ENCODE measurements at places on chromosomes 2 and 18.

DNA sequence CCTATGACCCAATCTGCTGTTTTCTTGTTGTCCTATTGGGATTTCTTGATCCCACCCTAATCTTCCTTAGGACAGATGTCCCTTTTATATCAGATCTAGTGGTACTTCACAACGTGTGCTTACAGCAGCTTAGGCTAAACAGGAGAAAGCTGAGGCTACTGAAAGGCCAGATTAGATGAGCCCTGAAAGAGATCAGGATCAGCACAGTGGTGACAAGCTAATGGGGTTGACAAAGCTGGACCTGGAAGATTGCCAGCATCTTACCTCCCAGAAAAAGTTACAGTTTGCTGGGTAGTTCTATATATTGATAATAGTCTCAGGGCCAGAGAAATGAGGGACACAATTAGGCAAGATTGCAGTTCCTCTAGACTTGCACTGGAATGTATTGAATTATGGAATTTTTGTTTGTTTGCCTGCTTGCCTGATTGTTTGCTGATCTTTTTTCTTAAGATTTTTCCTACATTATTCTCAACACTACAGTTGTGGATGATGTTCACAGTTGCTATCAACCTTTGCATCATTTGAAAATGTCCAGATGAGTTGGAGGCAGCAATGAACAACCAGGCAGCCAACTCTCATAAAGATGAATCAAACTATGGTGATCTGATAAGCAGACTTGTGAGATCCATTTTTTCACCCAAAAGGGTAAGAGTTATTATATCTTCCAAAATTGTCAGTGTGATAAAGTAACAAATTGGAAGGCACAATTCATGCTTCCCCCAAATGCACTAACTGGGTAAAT is 49.1 kb upstream of the PIK3C3 start:
- DNase-seq: no peak

- peak; percentile 47 for DNase-seq
Observed at GRCh38 chr2:5520463-5520972, 171.7 kb upstream of the SOX11 start.

GRCh38 chr2:165544897-165545296 is 75.4 kb downstream of the CSRNP3 start:
- no peak for DNase-seq

DNA sequence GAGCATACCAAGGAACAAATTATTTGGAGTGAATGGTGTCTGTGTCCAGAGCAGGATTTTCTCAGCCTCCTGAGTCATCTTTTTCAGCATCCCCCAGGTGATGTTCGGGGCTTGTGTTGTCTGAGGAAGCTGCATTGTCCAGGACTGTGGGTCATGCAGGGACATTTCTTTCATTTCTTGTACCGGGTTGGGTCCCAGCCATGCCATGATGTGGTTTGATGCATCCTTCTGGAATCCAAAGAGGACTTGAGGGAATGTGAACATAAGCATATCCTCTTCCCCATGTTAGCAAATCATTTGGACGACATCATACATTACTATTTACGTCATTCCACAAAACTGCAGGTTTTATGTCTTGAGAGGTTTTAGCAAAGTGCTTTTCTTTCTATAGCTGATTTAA is 797.8 kb downstream of the CCDC85A start:
- no peak for DNase-seq

DNA sequence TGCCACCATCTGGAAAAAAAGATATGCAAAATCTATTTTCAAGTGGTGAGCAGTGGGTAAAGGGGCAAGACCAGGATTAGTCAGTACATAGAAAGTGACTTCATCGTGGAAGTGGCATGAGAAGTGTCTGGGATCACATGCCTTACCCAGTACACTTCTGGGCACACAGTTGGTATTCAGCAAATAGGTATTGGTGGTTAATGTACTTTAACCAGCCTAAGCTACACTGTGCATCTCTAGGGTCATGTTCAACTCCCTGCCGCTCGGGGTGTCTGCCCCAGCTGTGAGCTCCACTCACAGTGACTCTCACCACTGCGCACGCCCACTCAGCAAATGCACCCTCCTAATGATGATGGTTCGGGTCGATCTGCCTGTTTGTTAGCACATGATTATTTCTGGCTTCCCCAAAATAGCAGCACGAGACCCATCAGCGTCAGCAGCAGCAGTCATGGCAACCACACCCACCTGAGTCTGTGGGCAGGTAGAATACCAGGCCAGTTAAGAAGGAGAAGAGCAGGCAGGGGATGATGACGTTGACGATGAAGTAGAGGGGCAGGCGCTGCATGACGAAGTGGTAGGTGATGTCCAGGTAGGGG is 11.1 kb downstream of the CHRNA1 start:
- no peak for DNase-seq

- no peak for DNase-seq
Observed at GRCh38 chr2:192398236-192398635, 203.5 kb upstream of the TMEFF2 start.

GRCh38 chr2:20483194-20483895 is 36.5 kb downstream of the RHOB start:
- DNase-seq: no peak

DNA sequence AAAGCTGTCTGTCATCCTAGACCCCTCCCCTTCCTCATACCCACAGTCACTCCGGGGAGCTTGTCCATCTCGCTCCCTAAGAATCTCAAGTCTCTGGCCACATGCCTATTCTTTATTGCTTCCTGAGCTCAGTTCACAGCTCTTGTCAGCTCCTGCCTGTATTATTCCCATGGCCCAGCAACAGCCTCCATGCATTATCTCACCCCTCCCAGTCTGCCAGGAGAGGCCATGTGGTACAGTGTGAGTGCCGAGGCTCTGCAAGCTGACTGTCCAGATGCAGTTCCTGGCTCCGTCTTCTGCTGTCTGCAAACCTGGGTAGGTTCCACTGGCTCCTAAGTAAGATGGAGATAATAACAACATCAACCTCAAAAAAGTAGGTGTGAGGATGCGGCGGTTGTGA is 79.7 kb downstream of the MRPS9 start:
- peak; percentile 27 for DNase-seq

- DNase-seq: no peak
Observed at GRCh38 chr2:150150144-150150543, 337.3 kb downstream of the RND3 start.

GRCh38 chr2:216392945-216393840 is 19.1 kb upstream of the SMARCAL1 start:
- no peak for DNase-seq

- DNase-seq: no peak
Observed at GRCh38 chr18:77679869-77680268, 430.2 kb downstream of the GALR1 start.

GRCh38 chr2:100437751-100438150 is 20.3 kb upstream of the CHST10 start:
- no peak for DNase-seq

DNA sequence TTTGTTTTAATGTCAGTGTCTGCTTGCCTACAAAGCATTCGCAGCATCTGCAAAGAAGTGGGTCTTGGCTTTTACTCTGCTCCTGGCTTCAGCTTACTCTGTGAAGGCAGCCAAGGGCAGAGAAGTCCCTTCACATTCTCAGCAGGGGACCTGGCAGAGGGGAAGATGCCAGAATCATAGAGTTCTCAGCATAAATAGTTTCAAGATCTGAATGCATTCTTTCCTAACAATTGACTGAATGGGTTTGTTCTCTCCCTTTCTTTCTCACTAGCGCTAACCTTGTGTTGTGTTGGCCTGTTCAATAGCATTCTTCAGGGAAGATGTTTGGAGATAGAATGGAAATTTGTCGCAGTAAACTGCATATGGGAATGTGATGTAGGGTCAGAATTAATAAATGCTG is 106.9 kb downstream of the FARSB start:
- DNase-seq: peak; percentile 60

DNA sequence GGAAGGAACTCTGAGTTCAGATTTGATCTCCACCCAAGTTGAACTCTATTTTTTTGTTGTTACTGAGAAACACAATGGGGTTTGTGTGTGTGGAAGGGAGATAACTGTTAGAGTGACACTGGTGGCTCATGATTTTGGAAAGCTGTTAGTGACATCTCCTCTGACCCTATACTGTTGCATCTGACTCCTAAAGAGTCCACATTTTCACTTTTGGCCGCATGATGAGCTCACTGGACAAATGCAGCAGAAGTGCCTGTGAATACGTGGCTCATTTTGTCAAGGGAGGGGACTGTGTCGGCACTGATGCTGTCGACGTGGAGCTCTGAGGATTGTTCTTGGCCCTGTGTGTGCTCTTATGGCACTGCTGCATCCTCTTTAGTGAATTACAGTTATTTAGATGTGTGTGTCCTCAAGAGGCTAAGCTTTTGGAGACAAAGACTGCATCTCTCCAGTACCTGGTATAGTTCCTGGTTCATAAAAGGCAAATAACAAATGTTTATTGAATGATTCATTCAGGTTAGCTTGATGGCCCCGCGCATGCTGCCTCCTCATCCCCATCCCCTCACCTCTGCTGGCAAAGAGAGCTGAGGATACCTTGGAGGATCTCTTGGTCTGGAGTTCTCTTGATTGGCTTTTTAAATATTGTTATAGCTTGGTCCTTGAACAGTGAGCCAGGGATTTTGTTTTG is 135.4 kb downstream of the PHLPP1 start:
- DNase-seq: no peak
